ENCODE measurements at places on chromosomes 6 and 20. TPM values are rescaled to one million over a fixed set of nuclear protein-coding genes. Genes with fewer than 3 reads are reported as not detected.

Gene CALHM4
- total RNA-seq, result not detected

- no peaks in the 10 kb centered on the region for H3K27me3 ChIP-seq
- no peak overlapping the region for H3K4me3 ChIP-seq
- H3K27ac ChIP-seq, result no peak overlapping the region
- no peaks in the 10 kb centered on the region for H3K4me1 ChIP-seq
Observed at GRCh38 chr20:61621035-61621730, 369.1 kb downstream of the CDH4 start.

- H3K4me3 ChIP-seq, result no peak overlapping the region
- peak; percentile 71 for DNase-seq
- H3K4me1 ChIP-seq, result peaks cover 7% of the 10 kb centered on the region
- H3K27me3 ChIP-seq, result no peaks in the 10 kb centered on the region
- H3K27ac ChIP-seq, result no peak overlapping the region
- H3K36me3 ChIP-seq, result no peaks in the 10 kb centered on the region
Observed at GRCh38 chr6:41424370-41425058, 89.1 kb downstream of the NCR2 start.

DNA sequence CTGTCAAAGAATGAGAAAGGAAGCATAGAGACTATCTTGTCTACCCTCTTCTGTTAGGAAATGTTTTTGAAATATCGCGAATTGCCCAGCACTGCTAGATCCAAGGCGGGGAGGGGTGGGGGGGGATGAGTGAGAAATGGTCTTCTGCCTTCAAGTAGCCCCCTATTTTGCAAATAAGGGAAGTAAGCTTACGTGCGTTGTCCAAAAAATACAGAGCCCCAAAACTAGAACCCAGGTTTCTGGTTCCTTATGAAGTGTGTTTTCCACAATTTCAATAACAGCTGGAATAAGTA lies 923 bp upstream of the ILRUN start:
- H3K4me3 ChIP-seq, result peak overlapping the region; percentile 100
- peak overlapping the region; percentile 99 for H3K27ac ChIP-seq
- H3K4me1 ChIP-seq, result peaks cover 26% of the 10 kb centered on the region
- DNase-seq, result no peak
- no peaks in the 10 kb centered on the region for H3K36me3 ChIP-seq
- H3K27me3 ChIP-seq, result no peaks in the 10 kb centered on the region

DNA sequence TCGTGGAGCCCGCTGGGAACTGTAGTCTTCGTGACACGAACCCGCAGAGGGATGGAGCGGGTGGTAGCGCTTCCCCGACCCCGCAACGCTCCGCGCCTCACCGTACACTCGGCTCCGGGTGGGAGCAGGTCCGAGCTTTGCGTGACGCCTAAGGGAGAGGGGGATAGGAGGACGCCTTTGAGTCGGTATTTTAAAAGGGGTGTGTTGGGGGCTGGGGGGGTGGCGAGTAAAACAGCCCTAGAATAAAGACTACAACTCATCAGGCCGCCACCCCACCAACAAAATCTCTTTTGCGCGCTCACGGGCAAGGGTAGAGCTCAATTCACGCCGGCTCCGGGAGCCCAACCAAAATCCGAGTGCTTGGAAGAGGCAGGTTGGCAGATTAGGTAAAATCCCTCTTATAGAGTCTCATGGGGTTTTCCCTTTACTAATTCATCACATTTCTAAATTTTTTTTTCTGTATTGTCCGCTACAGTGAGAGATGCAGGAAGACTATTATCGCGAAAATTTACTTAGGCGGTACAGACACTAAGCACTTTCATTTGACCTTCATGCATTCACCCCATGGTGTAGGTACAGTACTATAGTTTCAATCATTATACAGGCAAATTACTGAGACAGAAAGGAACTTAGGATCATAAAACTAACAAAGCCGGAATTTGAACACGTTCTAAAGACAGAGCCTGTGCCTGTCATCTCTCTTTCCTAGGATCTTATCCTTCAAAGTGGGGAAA lies 706 bp upstream of the SNX14 start:
- no peaks in the 10 kb centered on the region for H3K27me3 ChIP-seq
- no peaks in the 10 kb centered on the region for H3K36me3 ChIP-seq
- peak overlapping the region; percentile 81 for H3K4me3 ChIP-seq
- peaks cover 28% of the 10 kb centered on the region for H3K4me1 ChIP-seq

Gene ARFGEF3
- total RNA-seq, result 0.78 TPM

Gene ID4
- 0.66 TPM for total RNA-seq

DNA sequence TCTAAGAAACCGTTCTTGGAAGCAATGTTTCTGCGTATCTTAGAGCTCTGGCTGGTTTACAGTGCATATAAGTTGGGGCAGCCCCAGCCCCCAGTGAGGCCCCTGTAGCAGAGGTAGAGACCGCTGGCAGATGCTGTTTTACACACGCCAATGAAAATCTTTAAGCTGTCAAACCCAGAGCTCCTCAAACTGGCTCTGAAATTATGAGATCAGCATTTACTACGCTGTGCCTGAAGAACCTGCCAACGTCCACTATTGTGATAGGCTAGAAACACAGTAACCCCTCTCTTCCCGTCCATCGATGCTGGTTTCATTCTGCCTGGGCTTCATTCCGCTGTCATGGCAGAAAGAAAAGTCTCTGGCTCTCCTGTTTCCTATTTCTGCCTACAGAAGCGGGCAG lies 160.6 kb downstream of the SMOC2 start:
- H3K36me3 ChIP-seq, result no peaks in the 10 kb centered on the region
- H3K4me1 ChIP-seq, result no peaks in the 10 kb centered on the region
- no peak overlapping the region for H3K27ac ChIP-seq
- no peak for DNase-seq
- H3K27me3 ChIP-seq, result no peaks in the 10 kb centered on the region

DNA sequence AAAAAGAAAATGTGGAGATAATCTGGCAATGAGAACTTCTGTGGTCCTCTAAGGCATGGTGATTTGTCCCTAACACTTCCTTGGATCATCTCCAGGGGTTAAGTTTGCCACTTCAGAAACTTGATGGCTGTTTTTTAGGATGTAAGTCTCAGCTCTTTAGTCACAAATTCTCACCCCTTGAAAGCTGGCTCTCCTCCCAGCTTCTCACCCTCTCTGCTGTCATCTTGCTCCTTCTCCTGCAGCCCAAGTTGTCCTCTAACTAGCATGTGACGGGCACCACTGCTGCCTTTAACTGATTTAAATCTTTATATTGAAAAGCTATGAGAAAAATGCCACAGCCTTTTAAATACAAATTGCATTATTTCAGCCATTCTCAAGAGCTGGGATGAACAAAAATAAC lies 107.8 kb downstream of the MAP3K5 start:
- no peak overlapping the region for H3K27ac ChIP-seq
- no peak for DNase-seq
- H3K4me3 ChIP-seq, result no peak overlapping the region
- H3K4me1 ChIP-seq, result no peaks in the 10 kb centered on the region
- no peaks in the 10 kb centered on the region for H3K36me3 ChIP-seq

GRCh38 chr20:49725694-49726093 lies 12.0 kb upstream of the B4GALT5 start:
- no peaks in the 10 kb centered on the region for H3K36me3 ChIP-seq
- no peak for DNase-seq
- H3K4me1 ChIP-seq, result peaks cover 5% of the 10 kb centered on the region
- no peak overlapping the region for H3K4me3 ChIP-seq

Gene HLA-DQA1
- 0.66 TPM for total RNA-seq

DNA sequence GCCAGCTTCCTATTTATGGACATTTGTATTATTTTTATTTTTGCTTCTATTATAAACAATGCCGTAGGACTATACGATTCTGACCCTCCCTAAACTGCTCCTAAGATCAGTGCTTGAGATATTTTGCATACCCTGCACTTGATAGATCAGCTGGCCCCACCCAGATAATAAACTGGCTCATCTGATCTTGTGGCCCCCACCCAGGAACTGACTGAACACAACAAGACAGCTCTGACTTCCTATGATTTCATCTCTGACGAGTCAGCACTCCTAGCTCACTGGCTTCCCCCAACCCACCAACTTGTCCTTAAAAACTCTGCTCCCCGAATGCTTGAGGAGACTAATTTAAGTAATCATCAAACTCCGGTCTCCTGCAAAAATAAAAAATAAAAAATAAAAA lies 34.9 kb upstream of the TFAP2A start:
- no peak for DNase-seq
- peaks cover 3% of the 10 kb centered on the region for H3K27me3 ChIP-seq
- H3K36me3 ChIP-seq, result no peaks in the 10 kb centered on the region

Gene NEDD9
- total RNA-seq, result 39.9 TPM

GRCh38 chr20:12902992-12903391 lies 105.8 kb upstream of the SPTLC3 start:
- H3K36me3 ChIP-seq, result no peaks in the 10 kb centered on the region
- H3K27ac ChIP-seq, result no peak overlapping the region
- DNase-seq, result no peak

DNA sequence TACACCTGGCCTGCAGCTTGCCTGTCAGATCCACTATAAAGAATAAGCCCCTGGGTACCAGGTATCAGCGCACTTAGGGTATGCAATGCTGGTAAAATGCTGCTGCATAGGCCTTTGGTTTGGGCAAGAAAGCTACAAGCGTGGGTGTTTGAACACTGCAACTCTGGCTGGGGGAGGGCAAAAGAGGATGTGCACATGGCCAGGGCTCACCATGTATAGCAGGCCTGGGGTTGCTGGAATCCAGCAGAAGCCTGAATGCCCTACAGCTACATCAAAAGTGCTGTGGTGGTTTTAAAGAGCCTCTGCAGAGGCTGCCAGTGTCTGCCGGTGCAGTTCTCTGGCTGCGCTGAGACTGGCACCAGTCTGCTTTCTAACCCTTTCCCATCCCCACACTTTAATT lies 51.7 kb downstream of the UQCC1 start:
- H3K27ac ChIP-seq, result peak overlapping the region; percentile 74
- no peaks in the 10 kb centered on the region for H3K27me3 ChIP-seq
- no peak overlapping the region for H3K4me3 ChIP-seq
- peaks cover 22% of the 10 kb centered on the region for H3K4me1 ChIP-seq
- peaks cover 2% of the 10 kb centered on the region for H3K36me3 ChIP-seq

- no peaks in the 10 kb centered on the region for H3K27me3 ChIP-seq
- no peaks in the 10 kb centered on the region for H3K36me3 ChIP-seq
- no peak overlapping the region for H3K4me3 ChIP-seq
- peaks cover 24% of the 10 kb centered on the region for H3K4me1 ChIP-seq
- no peak for DNase-seq
- H3K27ac ChIP-seq, result no peak overlapping the region
Observed at GRCh38 chr6:148461986-148462577, 119.4 kb downstream of the SASH1 start.

Gene LY6G6D
- not detected for total RNA-seq

GRCh38 chr6:163718537-163718936 lies 304.0 kb downstream of the QKI start:
- no peaks in the 10 kb centered on the region for H3K36me3 ChIP-seq
- DNase-seq, result no peak
- no peak overlapping the region for H3K27ac ChIP-seq
- peaks cover 5% of the 10 kb centered on the region for H3K4me1 ChIP-seq

DNA sequence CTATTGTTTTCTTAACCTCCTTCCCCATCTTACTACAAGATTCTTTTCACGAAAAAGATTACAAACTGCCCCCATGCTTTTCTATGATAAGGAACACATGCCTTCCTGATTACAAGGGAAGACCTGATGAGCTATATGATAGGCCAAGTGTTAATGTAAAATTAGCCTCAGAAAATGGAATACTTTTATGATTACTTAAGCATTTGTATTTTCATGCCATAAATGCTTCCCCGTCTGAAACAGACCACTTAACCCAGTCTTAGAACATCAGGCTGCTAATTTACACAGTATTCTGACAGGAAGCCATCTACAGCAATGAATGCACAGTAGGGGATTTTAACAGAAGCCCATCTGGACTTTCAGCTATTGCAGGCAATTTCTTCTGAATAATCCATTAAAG lies 274.9 kb downstream of the HAO1 start:
- H3K36me3 ChIP-seq, result no peaks in the 10 kb centered on the region
- no peak overlapping the region for H3K4me3 ChIP-seq
- no peak for DNase-seq
- H3K27ac ChIP-seq, result no peak overlapping the region
- H3K4me1 ChIP-seq, result no peaks in the 10 kb centered on the region
- H3K27me3 ChIP-seq, result no peaks in the 10 kb centered on the region

DNA sequence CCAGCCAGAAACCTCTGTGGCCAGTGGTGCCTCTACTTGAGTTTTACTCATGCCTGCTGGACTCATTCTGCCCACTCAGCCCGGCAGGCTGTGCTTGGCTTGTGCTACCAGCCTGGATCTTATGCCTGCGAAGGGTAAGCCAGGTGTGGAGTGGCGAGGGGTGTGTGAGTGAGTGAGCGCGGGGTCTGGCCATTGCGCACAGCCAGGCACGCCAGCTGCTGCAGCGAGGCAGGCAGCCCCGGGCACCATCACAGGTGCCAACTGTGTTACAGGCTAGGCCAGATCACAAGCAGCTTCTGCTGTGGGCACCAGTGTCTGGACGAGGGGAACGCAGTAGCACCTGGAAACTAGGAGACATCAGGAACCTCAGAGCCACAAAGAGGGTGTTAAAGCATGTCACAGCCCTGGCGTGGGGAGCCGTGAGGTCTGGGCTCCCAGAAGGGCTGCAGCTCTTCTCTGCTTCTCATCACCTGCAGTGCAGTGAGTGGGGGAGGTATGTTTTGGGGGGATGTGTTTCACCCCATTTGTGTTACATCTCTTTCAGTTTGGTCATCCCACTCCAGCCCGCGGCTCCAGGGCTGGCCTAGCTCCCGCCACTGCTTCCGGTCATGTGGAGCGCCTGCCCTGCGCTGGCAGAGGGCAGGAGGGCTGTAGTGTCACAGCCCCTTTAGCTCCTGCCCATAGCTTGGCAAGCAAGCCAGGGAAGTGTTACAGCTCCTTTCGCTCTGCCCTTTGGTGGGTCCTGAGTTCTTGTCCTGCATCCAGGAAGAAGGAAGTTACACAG lies 379.7 kb upstream of the IMPG1 start:
- no peak overlapping the region for H3K27ac ChIP-seq
- no peaks in the 10 kb centered on the region for H3K27me3 ChIP-seq
- no peak overlapping the region for H3K4me3 ChIP-seq
- no peak for DNase-seq
- no peaks in the 10 kb centered on the region for H3K4me1 ChIP-seq

All from gastrocnemius medialis (tissue), 4 donors.